Hematopoietic multipotent progenitor cell treated with erythropoietin and hydrocortisone succinate and interleukin-3 and kit ligand, for 8 days (in vitro differentiated cells): ENCODE measurements at places on chromosomes 5 and 9.
A peak's percentile ranks its signal among the peaks of the same experiment; 100 is the strongest.

GRCh38 chr9:88387036-88387551, 1.1 kb upstream of the SPIN1 start:
- DNase-seq = no peak

DNA sequence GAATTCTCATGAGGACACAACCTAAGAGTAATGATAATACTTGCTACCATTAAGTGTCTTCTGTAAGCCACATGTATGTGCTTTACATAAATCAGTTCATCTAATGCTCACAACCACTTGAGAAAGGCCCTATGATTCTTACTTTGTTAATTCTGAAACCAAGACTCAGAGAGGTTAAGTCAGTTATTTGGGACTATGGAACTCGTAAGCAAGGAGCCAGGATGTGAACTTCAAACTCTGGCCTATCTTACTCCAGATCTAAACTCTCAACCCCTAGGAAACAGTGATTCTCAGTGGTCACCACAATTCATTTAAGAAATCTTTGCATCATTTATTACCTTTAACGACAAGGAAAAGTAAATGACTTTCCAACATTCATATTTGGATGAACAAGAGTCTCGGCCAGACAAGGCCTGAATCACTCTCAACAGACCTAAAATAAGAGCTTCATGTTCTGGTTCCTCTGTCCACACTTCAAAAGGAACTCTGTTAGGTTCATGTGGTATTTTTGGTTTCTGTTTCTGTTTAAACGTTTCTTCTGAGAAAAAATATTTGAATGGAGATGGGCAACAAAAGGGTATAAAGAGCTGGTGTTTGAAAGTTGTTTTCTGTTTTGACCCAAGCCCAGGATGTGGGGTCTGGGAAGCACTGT, 104.8 kb downstream of the LPAR1 start:
- DNase-seq = no peak

DNA sequence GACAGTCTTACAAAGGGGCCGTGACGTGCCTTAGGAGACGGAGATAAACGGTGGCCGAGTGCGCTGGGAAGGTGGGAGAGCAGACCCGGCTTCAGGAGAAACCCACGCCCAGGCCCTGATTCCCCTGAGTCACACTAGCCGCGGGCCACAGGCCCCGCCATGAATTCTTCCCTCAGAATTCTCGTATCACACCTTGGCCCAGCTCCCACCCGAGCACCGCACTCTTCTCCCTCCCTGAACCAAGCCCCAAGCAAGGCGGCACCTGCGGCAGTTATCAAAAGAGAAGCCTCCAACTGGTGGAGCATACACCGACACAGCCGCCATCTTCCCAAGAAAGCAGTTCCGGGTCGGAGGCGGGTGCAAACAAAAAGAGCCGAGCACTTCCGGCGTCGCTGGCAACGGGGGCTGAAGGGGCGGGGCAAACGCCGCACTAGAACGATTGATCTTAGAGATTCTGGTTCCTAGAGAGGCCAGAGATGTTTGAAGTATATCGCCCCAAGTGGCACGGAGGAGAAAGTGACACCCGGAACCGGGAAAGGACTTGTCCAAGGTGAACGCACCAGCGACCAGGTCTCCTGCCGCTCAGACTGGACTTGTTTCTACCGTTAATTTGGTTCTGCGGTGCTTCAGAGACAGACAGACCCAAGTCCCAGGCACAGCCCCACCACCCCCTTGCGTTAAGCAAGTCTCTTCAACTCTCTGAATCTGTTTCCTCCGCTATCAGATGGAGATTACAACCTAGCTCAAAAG, at the start of gene PSMB7:
Gene PSMB7 (minus strand): TSS at position 341 of the 750 bp plus-strand sequence. CDS start 17 bp downstream, at position 324.
- peak; percentile 97 for DNase-seq

DNA sequence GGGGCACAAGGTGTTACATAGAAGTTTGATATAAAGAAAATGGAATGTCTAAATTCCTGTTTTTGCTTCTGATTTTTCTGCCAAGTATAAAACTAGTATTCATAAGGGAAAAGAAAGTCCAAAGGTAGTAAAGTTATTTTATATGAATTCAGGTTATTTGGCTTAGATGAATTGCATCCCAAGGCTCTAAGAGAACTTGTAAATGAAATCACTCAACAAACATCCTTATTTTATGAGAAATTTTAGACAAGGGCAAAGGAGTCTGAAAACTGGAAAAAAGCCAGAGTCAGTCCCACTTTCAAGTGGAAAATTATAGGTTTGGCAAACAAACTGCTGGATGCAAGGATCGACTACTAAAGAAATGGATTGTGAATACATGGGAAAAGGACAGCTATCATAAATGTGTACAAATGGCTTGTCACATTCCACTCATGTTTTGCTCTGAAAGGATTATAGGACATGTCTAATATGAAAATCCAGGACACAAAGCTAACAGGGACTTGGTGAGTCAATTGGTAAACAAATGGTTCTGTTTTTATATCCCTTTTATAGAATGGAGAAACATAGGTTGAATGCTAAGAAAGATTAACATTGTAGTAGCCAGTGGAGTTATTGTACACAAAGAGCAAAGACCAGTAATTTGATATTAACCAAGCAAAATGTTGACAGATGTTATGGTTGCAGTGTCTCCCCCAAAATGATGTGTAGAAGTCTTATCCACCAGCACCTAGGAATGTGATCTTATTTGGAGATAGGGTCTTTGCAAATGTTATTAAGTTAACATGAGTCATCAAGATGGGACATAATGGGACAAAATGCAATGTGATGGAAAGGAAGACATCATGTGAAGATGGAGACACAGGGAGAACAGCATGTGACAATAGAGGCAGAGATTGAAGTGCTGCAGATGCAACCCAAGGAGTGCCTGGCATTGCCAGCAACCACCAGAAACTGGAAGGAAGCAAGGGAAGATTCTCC, 495.7 kb downstream of the TLE1 start:
- no peak for DNase-seq

DNA sequence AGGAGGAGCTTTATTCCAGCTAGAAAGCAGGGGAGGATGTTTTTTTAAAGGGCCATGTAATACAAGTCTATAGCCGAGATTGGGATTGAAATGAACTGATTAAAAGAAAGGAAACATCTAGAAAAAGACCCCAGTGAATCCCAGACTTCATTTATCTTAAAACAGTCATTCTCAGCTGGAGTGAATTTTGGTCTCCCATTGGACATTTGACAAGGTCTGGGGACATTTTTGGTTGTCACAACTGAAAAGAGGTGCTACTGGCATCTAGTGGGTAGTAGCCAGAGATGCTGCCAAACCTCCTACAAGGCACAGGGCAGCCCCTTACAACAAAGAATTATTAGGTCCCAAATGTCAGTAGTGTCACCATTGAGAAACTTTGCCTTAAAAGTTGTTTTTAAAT, 16.3 kb upstream of the SPINK4 start:
- DNase-seq = no peak

DNA sequence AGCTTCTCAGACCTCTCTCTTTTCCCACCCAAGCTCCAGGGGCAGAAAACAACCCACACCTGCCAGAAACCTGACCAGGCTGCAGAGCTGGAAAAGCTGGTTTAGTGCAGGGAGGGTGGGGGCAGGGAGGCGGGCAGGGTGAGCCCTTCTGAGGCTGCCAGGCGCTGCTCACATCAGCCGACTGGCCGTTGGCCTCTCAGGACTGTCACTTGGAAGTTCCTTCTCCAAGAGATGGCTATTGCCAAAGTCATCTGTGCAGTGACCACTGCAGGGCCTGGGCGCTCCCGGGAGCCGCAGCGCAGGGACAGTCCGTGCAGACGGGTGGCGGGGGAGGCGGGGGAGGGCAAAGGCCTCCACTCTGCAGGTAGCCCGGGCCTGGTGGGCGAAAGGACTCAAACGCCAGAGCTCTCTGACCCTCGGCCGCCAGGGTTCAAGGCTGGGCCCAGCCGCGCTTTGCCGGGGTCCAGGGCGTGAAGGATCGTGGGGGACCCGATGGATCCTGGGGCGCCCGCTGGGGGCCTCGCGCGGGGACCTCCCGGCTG, 205.0 kb upstream of the IER5L start:
- no peak for DNase-seq

DNA sequence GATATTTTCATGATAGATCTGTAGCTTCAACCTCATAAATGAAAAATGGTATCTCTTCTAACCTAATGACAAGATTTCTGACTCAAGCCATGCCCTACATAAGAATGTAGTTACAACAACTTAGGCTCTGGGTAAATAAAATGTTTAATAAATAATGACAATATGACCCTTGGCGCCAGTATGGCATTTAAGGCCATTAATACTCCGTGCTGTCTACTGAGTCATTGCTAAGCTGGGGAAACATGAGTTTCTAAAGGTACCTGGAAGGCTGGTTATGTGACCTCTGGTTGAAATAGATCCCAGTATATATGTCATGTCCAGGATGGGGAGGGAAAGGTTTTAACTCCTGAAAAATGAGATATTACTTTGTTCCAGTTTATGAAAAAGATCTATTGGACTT, 58.0 kb upstream of the CEMIP2 start:
- no peak for DNase-seq

DNA sequence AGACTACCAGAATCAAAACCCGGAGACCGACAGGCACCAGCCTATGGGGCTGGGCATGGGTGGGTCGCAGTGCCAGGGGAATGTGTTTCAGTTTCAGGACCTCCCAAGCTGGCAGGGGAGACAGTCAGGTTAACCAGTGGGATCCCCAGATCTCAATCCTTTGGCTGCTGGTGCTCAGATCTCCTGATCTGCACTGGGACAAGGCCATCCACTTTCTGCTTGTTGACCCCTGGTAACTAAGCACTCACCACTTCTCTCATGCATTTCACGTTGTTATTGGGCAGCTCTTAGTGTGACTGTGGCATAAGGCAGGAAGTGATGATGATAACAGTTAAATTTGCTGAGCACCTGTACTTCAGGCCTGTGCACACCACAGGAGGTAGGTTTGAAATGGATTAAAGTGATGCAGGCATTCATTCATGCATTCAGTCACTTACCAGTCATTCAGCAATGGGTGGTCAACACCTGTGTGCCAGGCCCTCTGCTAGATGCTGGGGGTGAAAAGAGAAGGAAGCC, 42.1 kb upstream of the STXBP1 start:
- DNase-seq = no peak

DNA sequence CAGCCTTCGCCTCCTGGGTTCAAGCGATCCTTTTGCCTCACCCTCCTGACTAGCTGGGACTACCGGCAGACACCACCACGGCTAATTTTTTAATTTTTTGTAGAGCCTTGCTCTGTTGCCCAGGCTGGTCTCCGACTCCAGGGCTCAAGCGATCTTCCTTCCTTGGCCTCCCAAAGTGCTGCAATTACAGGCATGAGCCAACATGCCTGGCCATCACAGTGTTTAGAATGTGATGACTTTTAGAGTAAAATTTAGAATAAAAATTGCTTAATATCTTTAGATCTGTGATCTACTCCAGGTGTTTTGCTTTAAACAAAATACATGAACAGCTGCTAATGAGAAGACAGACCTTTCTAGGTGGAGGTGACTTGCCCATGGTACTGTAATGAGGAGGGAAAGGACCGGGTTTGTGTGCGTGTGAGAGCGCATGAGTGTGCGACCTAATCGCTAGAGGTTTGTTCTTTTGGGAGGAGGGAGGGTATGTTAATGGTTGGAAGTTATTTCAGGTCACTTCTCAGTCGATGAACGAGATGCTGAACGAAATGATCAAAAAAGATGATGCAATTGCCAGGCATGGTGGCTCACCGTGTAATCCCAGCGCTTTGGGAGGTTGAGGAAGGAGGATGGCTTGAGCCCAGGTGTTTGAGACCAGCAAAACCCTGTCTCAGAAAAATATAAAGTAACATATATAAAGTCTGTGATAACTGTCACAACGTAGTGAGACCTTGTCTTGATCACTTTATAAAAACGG, 2.0 kb downstream of the CNOT6 start:
- no peak for DNase-seq

DNA sequence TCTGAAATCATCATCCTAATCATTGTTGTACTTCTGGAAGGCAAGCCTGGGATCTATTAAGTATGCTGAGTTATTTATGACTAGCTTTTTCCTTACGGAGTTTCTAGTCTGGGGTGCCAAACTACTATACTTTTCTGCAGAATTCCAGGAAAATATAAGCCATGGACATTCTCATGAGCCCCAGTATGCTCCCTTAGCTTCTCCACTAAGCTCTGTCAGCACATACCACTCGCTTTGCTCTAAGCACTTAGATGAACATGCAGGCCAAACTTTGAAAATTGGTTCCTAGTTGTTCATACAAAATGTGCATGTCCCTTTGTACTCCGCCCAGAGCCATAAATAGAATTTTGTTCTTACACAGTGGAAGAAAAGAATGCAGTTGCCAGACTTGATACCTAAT, 284.6 kb downstream of the ARRDC3 start:
- no peak for DNase-seq

GRCh38 chr5:72376381-72376780, 56.2 kb downstream of the PTCD2 start:
- DNase-seq = no peak

GRCh38 chr5:139635191-139635590, 13.0 kb upstream of the CXXC5 start:
- DNase-seq = no peak

DNA sequence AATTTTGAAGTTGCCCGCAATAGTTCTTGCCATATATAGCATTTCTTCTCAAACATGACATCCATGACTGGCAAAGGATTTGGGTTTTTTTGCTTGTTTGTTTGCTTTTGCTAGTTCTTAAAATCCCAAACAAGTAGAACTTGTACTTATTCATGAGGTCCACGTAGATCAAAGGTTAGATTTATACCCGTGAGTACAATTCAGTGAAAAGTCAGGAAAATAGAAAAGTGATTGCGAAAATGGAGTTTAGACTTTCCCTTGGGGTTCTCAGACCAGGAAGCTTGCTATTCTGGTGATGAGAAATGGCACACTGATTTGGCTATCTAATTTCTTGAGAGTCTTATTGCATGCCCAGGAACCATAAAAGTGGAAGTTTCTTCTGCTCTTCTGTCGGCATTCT, 304.7 kb downstream of the CTNND2 start:
- no peak for DNase-seq

DNA sequence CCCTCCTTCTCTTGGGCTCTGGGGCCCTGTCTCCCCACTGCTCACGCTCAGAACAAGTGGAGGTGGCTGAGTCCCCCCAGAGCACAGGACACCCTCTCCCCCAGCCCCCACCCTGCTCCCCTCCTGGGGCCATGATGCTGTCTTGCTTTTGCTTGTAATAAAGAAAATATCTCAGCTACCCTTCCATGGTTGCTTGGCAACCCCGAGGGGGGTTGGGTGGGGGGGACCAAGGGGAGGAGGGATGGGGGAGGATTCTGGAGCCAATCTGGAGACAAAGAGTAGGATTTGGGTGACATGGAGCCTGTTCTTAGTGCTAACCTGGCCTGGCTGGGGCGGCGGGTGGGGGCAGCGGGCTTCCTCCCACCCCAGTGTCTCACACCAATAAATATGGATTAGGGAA, 16.1 kb upstream of the CERCAM start:
- DNase-seq = no peak
